ENCODE measurements at places on chromosomes 1 and 21. TPM values are rescaled to one million over a fixed set of nuclear protein-coding genes. Genes with fewer than 3 reads are reported as not detected.

GRCh38 chr1:26044971-26045721 lies 772 bp downstream of the SLC30A2 start:
- peaks cover 3% of the 10 kb centered on the region for H3K4me1 ChIP-seq
- peaks cover 63% of the 10 kb centered on the region for H3K27me3 ChIP-seq
- no peaks in the 10 kb centered on the region for H3K36me3 ChIP-seq
- no peak overlapping the region for H3K4me3 ChIP-seq
- no peak for DNase-seq

GRCh38 chr1:89833183-89834082 lies 12.6 kb downstream of the LRRC8D start:
- peaks cover 2% of the 10 kb centered on the region for H3K4me1 ChIP-seq
- DNase-seq = no peak
- peaks cover 3% of the 10 kb centered on the region for H3K27me3 ChIP-seq
- H3K4me3 ChIP-seq = no peak overlapping the region
- H3K27ac ChIP-seq = no peak overlapping the region

SLC16A4 gene
- 0.35 TPM for total RNA-seq

- no peaks in the 10 kb centered on the region for H3K36me3 ChIP-seq
- H3K4me1 ChIP-seq = no peaks in the 10 kb centered on the region
- no peak overlapping the region for H3K4me3 ChIP-seq
- H3K27ac ChIP-seq = no peak overlapping the region
- H3K27me3 ChIP-seq = peaks cover 5% of the 10 kb centered on the region
- no peak for DNase-seq
These were observed 179.2 kb upstream of the RAB4A start for GRCh38 chr1:229091721-229092136.

RHOU gene
- 4.5 TPM for total RNA-seq

RAB25 gene
- total RNA-seq = not detected

DNA sequence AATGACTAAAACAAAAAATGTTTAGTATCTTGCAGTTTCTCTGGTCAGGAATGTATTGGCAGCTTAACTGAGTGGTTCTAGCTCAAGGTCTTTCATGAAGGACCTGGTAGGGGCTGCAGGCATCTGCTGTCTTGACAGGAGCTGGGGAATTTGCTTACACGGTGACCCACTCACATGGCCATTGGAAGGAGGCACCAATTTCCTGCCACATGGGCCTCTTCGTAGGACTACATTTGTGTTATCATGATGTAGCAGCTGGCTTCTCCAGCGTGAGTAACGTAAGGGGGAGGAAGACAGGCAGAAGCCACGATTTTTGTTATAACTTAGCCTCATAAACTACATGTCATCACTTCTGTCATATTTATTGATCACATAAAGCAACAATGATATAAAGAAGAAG lies 376.3 kb downstream of the AMY1C start:
- no peaks in the 10 kb centered on the region for H3K4me1 ChIP-seq
- no peaks in the 10 kb centered on the region for H3K36me3 ChIP-seq
- H3K4me3 ChIP-seq = no peak overlapping the region
- H3K27me3 ChIP-seq = no peaks in the 10 kb centered on the region
- no peak overlapping the region for H3K27ac ChIP-seq

FCN3 gene
- total RNA-seq = not detected

BGLAP gene
- total RNA-seq = 1.5 TPM

DNA sequence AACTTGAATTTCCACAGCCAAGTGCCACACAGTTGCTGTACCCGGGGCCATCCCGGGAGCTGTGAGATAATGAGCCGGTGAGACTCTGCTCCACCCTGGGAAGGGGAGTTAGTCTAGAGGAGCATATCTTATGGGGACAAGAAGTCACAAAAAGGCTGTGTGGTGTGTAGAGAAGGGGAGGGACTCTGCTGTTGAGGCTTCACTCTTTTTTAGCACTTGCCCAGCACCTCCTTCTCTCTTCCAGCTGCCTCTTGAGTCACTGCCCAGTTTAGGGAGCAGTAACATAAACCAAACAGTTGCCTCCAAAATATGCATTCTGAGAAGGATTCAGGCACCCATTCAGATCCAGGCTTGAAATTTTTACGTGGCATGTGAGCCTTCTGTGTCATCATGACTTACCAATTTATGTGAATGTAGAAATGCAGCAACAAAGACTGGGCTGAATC lies 744 bp upstream of the WDR26 start:
- peaks cover 53% of the 10 kb centered on the region for H3K4me1 ChIP-seq
- peaks cover 32% of the 10 kb centered on the region for H3K36me3 ChIP-seq
- H3K27me3 ChIP-seq = no peaks in the 10 kb centered on the region
- H3K4me3 ChIP-seq = peak overlapping the region; percentile 93
- no peak for DNase-seq

DNA sequence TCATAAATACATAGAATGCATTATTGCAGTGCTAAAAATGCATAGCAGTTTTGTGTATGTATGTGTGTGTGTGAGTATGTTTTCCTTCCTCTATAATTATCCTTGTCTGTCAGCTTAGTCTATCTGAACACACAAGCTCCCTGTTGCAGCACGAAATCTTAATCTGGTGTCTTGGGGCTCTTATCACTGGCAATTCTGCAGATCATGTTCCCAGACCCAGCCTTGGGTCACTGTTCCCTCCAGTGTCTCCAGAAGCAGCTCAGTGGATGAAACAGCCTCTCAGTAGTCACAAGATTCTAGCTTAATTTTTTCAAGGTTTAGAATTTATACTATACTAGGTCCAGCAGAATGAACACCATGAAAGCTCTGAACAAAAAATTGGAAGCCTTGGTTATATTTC lies 777.9 kb downstream of the MRPL39 start:
- no peak overlapping the region for H3K4me3 ChIP-seq
- H3K4me1 ChIP-seq = no peaks in the 10 kb centered on the region
- no peak for DNase-seq
- H3K36me3 ChIP-seq = no peaks in the 10 kb centered on the region
- H3K27ac ChIP-seq = no peak overlapping the region

DNA sequence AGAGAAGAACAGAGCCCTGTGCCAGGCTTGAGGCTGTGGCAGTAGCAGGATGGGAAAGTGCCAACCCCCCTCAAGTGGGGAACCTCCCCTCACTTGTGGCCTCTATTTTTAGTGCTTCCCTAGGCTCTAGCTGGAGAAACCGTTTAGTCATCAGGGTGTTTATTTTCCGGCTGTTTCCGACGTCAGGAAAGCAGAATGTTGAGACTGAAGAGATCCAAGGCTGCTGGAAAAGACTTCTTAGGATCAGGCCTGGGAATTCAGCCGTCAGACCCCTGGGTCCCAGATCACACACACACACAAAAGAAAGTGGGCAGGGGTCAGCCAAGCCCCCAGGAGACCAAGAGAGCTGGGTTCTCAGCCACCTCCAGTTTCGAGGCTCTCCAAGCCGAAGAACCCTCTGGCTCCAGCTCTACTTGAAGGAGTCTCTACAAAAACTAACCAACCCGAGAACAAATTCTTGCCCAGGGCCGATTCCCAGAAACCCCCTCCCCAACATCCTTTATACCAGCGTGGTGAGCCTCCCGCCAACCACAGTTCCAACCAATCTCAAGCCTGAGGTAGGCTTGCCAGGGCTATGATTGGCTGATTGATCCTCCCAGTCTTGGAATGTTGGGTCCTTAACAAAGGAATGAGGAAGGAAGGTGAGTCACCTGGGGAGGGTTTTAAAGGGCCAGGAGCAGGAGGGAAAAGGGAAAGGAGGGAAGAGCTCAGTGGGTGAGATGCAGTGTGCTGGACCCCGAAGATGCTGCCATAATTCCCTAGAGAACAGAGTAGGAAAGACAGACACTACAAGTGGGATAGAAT lies 2.5 kb upstream of the MEF2D start:
- H3K27me3 ChIP-seq = no peaks in the 10 kb centered on the region
- H3K4me3 ChIP-seq = no peak overlapping the region
- no peak for DNase-seq
- H3K4me1 ChIP-seq = peaks cover 70% of the 10 kb centered on the region

GRCh38 chr1:26327956-26328362 lies 10.2 kb downstream of the CD52 start:
- H3K27ac ChIP-seq = no peak overlapping the region
- no peak for DNase-seq
- no peak overlapping the region for H3K4me3 ChIP-seq
- H3K4me1 ChIP-seq = peaks cover 7% of the 10 kb centered on the region
- no peaks in the 10 kb centered on the region for H3K27me3 ChIP-seq
- peaks cover 20% of the 10 kb centered on the region for H3K36me3 ChIP-seq

AMPD1 gene
- not detected for total RNA-seq

CEP170 gene
- total RNA-seq = 24.4 TPM

CAMK1G gene
- total RNA-seq = not detected

DNA sequence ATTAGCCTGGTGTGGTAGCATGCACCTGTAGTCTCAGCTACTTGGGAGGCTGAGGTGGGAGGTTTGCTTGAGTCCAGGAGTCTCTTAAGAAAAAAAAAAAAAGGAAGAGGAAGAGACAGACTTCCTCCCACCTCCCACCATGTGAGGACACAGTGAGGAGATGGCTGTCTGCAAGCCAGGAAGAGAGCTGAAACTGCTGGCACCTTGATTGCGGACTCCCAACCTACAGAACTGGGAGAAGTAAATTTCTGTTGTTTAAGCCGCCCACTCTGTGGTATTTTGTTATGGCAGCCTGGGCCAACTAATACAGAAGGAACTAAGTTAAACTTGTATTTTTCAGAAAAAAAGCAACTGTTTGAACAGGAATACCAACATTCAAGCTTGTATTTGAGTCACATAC lies 21.7 kb downstream of the DOP1B start:
- H3K36me3 ChIP-seq = peaks cover 14% of the 10 kb centered on the region
- H3K27ac ChIP-seq = no peak overlapping the region
- DNase-seq = no peak
- H3K27me3 ChIP-seq = no peaks in the 10 kb centered on the region

IQGAP3 gene
- total RNA-seq = 18.4 TPM

DNA sequence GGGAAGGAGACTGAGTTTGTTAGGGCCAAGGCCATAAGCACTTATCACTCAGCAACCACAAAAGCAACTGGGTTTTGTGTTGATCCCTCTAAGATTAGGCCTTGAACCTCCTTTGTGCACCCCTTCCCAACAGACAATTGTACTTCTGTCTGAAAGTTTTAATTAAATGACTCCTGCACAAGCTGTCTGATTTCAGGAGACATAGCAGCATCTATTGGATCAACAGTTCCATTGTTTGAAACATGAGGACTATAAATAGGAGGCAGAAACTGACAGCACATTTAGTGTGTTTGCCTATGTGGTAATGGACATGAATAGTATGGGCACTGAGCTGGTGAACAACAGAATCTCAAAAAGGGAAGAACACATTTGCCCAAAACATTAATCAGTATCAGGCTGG lies 167.3 kb upstream of the KCNJ6 start:
- no peaks in the 10 kb centered on the region for H3K36me3 ChIP-seq
- H3K4me1 ChIP-seq = no peaks in the 10 kb centered on the region
- H3K27me3 ChIP-seq = no peaks in the 10 kb centered on the region
- H3K4me3 ChIP-seq = no peak overlapping the region
- no peak overlapping the region for H3K27ac ChIP-seq

DNA sequence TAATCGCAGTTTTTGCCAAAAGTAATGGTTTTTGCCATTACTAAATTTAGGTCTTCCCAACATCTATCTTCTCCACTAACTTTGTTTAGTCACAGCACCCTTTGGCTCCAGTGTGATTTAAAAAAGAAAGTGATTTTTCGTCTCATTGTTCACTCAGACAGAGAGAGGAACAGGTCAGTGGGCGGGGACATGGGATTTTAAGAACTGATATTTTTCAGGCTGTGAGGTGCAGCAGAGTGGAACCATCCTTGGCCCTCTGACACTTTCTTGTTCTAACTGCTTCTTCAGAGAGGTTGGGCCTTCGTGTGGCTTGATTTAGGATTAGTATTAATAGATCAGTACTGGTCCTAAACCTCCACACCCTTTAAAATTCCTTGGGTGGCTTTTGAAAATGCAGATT lies 38.8 kb downstream of the CASQ2 start:
- peaks cover 4% of the 10 kb centered on the region for H3K27me3 ChIP-seq
- H3K27ac ChIP-seq = no peak overlapping the region
- DNase-seq = no peak
- H3K4me3 ChIP-seq = no peak overlapping the region
- no peaks in the 10 kb centered on the region for H3K4me1 ChIP-seq

CCDC27 gene
- not detected for total RNA-seq

Data from activated CD4-positive, alpha-beta memory T cell treated with anti-CD3 and anti-CD28 coated beads, Interleukin-2, amount 10 ng/mL, durations not matched to agents 7 days and 5 days (primary cell).